Mammary epithelial cell (primary cell): ENCODE measurements at places on chromosomes 4 and X. TPM values are rescaled to one million over a fixed set of nuclear protein-coding genes. Genes with fewer than 3 reads are reported as not detected.
A peak's percentile ranks its signal among the peaks of the same experiment; 100 is the strongest.

DNA sequence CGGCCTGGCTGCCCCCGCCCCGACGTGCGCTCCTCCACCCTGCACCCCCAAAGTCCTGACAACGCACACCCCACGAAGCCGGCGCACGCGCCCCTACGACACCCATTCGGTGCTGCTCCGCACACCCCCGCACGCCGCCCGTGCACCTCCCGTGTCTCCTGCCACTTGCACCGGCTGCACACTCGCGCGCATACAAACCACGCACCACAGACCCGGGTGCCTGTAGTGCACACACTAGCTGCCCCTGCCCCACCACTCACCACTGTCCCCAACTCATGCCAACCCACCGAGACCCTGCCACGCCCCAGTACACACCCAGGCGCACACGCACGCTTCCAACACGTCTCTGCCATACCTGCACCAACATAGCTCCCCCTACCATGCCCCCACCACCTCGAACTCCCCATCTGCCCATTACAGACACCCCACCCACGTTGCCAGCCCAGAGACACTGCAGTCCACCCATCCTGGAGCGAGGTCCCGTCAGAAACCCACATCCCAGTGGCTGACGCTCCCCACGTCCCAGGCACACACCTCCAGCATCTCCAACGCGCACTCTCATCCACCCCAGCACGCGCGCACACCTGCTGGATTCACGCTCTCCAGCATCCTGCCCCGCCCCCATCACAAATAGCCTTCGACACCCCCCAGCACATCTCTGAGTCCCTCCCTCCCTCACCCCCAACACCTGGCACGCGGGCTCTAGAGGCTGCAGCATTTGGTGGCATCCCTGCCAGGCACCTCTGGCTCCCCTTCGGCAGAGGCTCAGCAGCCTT, 4.2 kb upstream of the DUSP9 start:
- no peak for DNase-seq

GRCh38 chr4:137668885-137669545, 136.7 kb upstream of the PCDH18 start:
- no peak for DNase-seq

Gene SOX3
- not detected in 2 replicates for total RNA-seq

Gene FATE1
- total RNA-seq = not detected in 2 replicates

DNA sequence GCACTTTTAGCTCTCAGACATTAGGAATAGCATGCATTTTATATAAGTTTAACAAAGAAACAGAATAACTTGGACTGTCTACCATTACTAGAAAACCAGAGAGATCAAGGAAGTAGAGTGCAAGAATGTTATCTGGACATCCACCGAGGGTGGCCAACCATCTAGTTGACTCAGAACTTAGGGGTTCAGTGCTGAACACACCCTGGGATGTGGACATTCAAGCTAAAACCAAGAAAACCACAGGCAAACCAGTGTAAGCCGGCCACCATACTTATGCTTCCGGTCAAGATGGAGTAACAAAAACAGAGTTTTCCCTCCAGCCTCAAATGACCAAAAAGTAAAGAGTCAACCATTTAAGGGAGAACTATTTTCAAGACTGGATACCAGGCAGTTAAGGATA, 181.4 kb upstream of the MXRA5 start:
- no peak for DNase-seq

DNA sequence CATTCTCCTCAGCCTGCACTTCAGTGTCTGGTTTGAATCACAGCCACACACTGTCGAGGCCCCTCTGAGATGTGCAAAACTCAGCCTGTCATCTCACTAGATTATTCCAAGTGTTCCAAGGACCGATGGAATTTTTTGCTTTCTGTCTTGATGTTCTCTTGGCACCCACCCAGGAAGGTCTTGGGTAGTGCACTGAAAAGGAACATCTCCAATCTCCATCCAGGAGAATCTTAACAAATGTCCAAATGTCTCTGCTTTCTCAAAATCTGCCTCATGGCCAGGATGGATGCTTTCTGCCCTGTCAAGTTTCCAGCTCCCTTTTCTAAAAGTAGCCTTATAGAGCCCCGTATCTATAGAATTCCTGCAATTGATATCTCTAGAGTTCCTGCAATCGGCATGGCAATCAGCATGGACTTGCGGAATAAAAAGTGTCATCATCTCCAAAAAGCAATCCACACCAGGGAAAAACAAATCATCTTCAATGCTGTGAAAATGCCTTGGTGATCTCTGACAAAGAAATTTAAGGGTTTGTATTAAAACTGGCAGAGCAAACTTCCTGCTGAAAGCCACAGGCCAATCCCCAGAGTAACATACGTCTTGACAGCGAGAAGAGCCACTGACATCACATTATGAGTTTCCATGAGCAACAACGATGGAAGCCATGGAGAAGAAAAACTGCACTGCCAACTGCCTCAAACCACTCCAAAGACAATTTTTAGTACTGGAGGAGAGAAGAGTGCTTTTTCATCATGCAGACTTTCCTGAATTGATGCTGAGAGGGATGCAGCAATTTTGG, 215.3 kb upstream of the FAM9B start:
- DNase-seq = no peak

- DNase-seq = peak; percentile 49
Measured at GRCh38 chr4:88318751-88319350, 34.5 kb upstream of the PPM1K start.

DNA sequence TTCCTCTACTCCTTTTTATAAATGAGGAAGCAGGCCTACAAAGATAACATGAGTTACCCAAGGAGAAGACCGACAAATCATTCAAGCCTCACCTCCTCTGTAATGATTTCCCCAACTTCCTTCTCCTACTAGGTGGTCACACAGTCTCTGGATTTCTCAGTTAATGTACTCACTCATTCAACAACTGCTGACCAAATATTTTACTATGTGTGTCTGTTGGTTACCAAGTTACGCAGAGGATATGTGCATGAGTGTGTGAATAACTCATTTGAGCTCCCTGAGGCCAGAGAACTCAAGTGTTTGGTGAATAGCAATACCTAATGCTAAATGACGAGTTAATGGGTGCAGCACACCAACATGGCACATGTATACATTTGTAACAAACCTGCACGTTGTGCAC, 10.4 kb downstream of the CASK start:
- DNase-seq = peak; percentile 25

- peak; percentile 75 for DNase-seq
Measured at GRCh38 chr4:184695178-184695896, 38.6 kb downstream of the CENPU start.

DNA sequence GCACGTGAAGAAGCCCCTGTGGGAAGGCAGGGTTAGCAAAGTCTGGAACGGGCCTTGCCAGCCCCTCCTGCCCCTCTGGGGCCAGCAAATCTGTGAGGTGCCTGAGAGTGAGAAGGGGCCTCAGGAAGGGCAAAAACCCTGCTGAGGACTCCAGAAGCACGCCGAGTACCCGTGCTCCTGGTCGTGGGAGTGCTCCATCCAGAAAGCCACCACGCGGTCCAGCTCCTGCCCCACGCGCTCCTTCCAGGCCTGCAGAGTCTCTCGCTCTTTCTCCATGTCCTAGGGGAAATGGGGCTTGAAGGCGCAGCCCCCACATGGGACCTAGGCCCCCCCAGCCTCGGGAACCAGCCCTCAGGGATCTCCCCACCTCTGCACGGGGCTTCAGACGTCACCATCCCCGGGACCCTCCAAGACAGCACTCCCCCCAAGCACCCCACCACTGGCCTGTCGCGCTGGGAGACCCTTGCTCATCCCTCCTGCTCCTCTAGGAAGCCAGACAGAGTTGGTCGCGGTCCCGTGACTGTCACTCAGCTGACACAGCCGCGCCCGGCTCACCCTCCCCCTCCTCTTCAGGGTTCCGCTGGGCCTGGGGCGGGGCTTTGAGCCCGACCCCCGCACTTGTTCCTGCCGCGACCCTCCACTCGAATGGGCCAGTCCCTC, at the start of gene RENBP:
TSS of gene RENBP (minus strand) at position 504 of the 660 bp plus-strand sequence. CDS start at position 471, 33 bp downstream.
- DNase-seq = no peak

GRCh38 chr4:126405369-126405982, 1090.7 kb downstream of the FAT4 start:
- DNase-seq = peak; percentile 16

Gene SSX1
- not detected for total RNA-seq

- DNase-seq = peak; percentile 25
Measured at GRCh38 chr4:184097241-184097605, 120.5 kb downstream of the ENPP6 start.

Gene RBMXL3
- total RNA-seq = not detected in 2 replicates

DNA sequence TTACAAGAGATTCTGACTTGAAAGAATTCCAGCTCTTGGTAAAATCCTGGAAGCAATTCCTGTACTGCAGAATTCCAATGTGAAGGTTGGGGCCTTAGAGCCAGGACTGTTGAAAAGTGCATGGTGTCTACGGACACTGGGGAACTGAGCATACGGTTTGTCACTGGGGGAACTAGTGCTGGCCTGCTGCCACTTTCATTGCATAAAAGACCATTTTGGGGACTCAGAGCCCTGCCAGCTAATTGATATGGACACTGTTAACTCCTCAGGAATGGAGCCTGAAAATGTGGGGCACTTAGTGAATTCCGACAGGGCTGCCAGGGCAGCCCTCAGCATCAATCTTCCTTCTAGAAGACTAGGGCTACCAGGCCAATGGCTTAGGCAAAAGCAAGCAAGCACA, 55.9 kb downstream of the AMOT start:
- DNase-seq = no peak

Gene PAGE1
- not detected in 2 replicates for total RNA-seq

Gene IL13RA2
- total RNA-seq = 5.7 and 16.1 TPM in 2 replicates

Gene OPRPN
- total RNA-seq = not detected

Gene RNF150
- 0.08 TPM in 1 of 2 replicates, not detected in the other for total RNA-seq

Gene ANXA10
- not detected for total RNA-seq

GRCh38 chr4:144591401-144591800, 54.6 kb upstream of the HHIP start:
- peak; percentile 70 for DNase-seq

DNA sequence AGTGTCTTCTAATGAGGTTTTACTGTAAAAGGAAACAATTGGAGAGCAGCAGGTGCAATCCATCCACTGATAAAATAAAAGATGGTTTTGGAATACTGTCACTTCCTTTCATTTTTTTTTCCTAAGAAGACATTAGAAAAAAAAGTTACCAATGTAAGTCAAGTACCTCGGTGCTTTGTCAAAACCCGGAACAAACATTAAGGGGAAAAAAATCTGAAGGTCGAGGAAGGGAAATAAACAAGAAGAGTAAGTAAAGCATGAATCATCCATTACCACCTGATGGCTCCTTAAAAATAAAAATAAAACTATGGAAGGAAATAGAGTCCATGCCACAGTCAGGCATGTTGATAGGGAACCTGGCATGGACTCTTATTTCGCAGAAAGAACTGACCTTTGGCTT, 15.3 kb upstream of the XPNPEP2 start:
- DNase-seq = no peak

DNA sequence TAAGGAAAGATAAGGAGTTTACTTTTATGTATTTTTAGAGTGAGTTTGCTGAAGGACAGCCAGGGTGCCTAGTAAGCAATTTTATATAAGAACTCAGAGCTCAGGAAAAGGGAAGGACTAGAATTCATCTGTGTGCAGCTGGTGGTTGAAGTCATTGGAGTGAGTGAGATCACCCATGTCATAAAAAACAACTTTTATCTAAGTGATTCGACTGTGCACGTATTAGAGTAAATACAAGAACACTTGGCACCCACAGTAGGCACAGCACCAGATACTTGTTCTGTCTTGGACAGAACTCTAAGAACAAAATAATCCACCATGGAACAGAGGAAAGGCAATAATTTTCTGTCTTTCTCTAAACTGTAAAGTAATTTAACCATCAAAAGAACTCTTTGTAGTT, 31.6 kb downstream of the SYNPO2 start:
- no peak for DNase-seq

GRCh38 chr4:24655971-24656370, 71.6 kb upstream of the DHX15 start:
- no peak for DNase-seq

GRCh38 chr4:16713271-16713670, 185.2 kb downstream of the LDB2 start:
- DNase-seq = no peak

DNA sequence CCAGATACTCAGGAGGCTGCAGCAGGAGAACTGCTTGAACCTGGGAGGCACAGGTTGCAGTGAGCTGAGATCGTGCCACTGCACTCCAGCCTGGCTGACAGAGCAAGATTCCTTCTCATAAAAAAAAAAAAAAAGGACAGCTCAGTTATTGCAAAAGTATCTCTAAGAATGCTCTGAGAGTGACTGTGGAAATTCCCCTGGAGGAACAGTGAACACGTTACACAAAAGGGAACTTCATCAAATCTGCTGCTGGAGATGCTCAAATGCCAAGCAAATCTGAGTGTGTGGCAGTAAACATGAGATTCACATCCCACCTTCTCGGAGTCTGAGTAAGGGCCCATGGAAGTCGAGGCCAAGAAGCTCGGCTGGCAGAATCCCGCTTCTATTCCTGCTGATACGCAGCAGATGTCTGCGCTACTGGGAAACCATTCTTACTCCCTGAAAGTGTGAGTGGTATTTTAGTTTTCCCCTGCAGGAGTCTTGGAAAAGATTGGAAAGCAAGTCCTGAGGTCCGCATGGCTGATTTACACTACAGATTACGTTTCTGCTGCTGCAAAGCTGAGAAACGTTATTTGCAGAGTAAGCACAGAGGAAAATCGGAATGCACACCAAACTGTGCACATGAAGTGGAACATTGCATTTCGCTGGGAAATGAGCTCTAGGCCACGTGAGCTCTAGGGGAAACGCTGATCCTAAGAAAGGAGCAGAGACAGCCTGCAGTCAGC, 162.9 kb downstream of the NSUN7 start:
- DNase-seq = no peak

Gene PROM1
- total RNA-seq = not detected in 2 replicates

DNA sequence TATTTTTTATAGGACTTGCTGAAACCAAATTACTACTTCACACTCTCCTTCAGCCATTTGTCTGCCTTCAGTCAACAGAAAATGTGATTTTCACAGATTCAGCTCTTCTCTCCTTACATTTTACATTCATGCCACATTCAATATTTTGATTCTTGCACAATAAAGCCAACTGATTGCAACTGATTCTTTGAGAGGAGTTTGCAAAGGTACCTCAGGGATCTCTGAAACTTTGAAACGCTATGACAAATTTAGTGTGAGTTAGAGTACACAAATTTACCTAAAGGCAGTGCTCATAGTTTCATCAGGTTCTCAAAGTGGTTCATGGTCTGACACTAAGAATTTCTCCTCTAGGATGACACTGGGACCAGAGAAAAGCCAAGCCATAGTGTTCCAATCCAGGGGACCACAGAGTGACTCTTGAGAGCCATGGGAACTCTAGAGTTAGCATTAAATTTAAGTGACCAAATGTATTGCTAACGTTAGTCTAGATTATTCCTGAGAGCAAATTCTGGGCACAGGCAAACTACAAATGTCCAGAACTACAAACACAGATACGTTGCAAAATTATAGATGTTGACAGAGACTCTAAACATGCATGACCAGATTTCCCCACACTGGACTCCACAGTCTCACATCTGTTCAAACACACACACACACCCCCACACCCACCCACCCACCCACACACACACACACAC, 9.0 kb downstream of the CSN3 start:
- no peak for DNase-seq

- DNase-seq = no peak
Measured at GRCh38 chr4:173088144-173088543, 80.5 kb upstream of the GALNT7 start.

GRCh38 chr4:184417802-184418511, 56.4 kb downstream of the IRF2 start:
- DNase-seq = peak; percentile 99
